ENCODE measurements at places on chromosomes 13 and 19.

- DNase-seq = no peak
Measured at GRCh38 chr13:76942363-76942762, 5.9 kb upstream of the ACOD1 start.

- DNase-seq = no peak
Measured at GRCh38 chr13:94140511-94140910, 339.0 kb downstream of the DCT start.

- no peak for DNase-seq
Measured at GRCh38 chr13:24540236-24541126, 27.9 kb upstream of the PARP4 start.

- DNase-seq = no peak
Measured at GRCh38 chr13:85512421-85512820, 286.8 kb downstream of the SLITRK6 start.

DNA sequence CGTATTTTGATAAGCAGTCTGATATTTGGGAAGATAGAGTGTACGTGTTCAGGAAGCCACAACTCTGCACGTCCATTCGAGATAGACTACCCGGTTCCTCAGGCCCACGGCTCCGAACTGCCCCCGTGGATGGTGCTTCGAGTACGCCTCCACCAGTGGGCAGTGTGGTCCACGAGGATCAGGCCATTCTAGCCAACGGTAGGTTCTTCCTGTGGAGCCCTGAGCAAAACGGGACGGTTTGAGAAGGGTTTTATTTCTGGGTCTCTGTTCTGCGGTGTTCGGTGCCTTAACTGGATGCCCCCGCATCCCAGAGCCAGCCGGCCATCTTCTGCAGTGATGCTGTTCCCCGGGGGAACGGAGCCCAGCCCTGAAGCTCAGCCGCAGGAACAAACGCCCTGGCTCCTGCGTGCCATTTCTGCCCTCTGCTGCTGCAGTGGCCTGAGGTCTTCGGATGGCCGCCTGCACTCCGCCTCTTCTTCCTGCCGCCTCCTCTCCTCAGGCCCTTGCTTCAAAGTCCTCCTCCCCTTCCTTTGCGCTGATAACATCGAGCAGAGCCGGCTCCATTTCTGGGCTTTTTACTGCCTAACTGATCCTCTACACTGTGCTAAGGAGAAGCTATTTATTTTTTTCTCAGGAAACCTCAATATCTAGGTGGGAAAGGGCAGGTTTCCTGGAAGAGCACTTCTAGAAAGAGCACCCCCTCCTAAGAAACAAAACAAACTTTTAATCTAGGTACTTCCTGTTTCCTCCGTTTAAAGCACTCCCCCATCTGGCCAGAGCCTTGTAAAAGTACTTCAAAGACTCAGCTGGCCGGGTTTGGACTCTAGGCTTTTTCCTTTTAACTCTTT lies 36.2 kb upstream of the SLC46A3 start:
- no peak for DNase-seq

DNA sequence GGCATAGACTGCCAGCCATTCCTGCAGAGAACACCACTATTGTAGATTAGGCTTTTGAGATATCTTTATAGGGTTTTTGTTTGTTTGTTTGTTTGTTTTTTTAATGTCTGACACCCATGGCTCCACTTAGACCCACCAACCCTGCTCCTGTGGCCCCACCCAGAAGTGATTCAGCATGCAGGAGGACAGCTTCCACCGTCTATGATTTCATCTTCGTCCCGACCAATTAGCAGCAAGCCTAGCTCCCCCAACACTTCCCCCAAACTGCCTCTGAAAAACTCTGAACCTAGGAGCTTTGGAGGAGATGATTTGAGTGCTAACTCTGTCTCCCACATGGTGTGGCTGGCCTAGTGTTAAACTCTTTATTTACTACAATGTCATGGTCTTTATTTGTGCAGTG lies 108.3 kb upstream of the RXFP2 start:
- DNase-seq = no peak

GRCh38 chr13:22076658-22077057 lies 405.8 kb downstream of the FGF9 start:
- no peak for DNase-seq

- no peak for DNase-seq
Measured at GRCh38 chr13:44713788-44714469, 137.8 kb upstream of the TSC22D1 start.

Measured in activated T-cell treated with anti-CD3 and anti-CD28 coated beads, Interleukin-2, amount 50 U/mL, for 24 hours (primary cell).